Stimulated activated CD8-positive, alpha-beta memory T cell treated with anti-CD3 and anti-CD28 coated beads, Interleukin-4, amount 100 ng/mL, for 48 hours (primary cell): ENCODE measurements at places on chromosomes 6 and 20.

DNA sequence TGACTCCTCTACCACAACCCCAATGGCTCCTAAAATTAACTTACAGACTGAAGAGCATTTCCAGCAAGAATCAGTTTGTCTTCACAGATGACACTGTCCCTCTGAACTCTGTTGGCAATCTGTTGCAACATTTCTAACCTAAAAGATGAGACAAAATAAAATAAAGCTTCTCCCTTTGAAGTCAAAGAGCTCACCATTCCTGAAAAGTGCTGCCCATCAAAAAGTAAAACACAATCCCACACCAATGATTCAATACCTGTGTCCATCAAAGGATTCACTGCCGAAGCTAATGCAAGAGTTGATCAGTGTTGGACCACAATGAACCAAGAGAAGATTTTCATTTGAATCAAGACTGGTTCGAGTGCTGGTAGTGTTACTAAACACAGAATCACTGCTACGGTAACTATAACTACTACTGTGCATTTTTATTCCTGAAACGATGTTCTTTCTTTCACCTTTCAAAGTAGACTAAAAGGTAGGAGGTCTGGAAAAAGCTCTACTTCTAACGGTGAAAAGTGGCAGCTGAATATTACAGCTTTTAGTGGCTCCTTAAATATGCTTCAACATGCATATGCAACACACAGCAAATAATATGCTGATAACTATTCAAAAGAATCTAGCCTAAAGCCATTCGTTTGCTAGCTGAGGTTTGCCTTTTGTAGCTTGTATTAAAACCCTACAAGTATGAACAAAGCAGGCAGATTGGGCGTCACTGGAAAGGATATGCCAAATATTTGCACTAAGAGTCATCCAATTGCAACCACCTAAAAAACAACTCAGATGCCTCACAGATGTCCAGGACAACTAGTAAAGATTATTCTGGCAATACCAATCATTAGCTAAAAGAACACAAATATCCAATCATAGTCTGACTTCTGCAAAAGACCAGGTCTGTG lies at the start of gene DST:
Gene DST (minus strand): TSS at position 524 of the 896 bp plus-strand sequence.
- no peak for DNase-seq

DNA sequence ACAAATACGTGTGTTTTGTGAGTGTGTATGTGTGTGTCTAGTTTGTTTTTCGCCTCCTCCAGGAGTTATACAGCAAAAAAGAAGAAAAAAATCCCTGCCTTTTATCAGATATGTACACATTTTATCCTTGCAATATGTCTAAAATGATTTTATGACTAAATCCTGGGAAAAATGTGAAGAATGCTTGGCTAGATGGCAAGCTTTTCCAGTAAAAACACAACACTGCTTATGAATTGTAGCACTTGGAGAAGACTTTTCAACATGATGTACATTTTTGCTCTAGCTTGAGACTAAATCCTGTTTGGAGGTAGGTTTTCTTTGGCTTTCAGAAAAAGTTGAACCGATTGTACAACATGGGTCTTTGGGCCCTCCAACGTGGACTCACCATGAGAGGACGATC lies 160.2 kb downstream of the GMPR start:
- DNase-seq, result no peak

- no peak for DNase-seq
Observed at GRCh38 chr6:21942897-21943296, 349.3 kb downstream of the SOX4 start.

GRCh38 chr6:136408204-136408603 lies 118.6 kb upstream of the BCLAF1 start:
- DNase-seq, result no peak

GRCh38 chr20:62825986-62826645 lies 9.3 kb downstream of the COL9A3 start:
- no peak for DNase-seq

DNA sequence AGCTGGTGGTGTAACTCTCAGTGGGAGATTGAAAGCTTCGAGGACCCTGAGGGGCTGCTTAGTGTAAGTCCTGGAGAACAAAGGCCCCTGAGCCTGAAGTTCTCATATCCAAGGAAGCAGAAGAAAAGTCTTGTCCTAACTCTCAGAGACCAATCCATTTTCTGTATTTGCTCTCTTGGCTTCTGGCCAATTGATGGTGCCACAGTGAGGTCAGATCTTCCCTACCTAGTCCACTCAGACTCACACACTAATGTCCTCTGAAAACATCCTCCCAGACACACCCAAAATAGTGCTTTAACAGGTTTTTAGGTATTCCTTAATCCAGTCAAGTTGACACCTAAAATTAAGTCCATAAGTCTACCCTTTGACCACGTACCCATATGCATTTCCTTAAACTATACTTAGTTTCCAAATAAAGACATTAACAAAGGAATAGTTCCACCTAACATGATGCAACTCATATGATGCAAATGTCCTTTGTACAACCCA lies 29.4 kb downstream of the ZNF292 start:
- DNase-seq, result no peak

DNA sequence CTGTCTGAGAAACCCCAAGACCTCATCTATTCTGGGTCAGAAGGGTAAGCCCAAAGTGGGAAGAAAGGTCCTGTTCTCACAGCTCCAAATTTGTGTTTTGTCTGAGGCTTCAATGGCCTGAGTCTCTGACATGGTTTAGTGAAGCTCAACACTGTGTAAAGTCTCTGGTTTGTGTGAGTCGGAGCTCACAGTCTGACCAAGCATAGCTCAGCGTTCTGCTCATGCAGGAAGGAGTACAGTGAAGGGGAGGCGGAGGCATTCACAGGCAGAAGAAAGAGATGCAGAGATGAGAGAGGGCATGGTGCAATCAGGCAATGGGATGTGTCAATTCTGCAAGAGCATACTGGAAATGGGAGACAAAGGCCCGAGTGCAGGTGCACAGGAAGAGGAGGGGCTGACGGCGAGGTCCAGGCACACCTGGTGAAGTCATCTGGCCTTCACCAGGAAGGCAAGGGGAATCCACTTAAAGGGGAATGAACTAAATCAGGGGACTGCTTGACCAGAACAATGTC lies 463.0 kb upstream of the AGPAT4 start:
- no peak for DNase-seq

DNA sequence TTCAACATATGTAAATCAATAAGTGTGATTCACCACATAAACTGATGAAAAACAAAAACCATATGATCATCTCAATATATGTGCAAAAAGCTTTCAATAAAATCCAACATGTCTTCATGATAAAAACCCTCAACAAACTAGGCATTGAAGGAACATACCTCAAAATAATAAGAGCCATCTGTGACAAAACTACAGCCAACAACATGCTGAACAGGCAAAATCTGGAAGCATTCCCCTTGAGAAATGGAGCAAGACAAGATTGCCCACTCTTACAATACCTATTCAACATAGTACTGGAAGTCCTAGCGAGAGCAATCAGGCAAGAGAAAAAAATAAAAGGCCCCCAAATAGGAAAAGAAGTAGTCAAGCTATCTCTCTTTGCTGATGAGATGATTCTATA lies 76.5 kb downstream of the OTOR start:
- DNase-seq, result no peak

- no peak for DNase-seq
Observed at GRCh38 chr20:45340951-45341350, 7.3 kb downstream of the SDC4 start.

DNA sequence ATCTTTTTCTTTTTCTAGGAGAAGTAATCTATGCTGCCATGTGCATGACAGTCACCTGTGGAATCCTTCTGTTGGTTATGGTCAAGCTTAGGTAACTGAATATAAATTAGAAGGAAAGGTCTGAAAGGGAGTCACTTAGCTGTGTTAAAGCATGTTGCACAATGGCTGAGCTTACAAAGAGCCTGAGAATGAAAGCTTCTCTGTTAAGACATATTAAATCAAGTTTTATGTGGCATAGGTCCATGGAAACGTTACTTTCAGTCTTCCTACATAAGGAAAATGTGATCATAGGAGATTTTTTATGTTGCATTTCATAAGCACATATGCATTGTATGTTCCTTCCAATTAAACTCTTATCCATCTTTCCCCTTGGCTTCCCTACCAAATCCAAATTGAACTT lies 72.1 kb downstream of the GFRAL start:
- no peak for DNase-seq

GRCh38 chr6:168130697-168131371 lies 51.8 kb upstream of the FRMD1 start:
- no peak for DNase-seq

DNA sequence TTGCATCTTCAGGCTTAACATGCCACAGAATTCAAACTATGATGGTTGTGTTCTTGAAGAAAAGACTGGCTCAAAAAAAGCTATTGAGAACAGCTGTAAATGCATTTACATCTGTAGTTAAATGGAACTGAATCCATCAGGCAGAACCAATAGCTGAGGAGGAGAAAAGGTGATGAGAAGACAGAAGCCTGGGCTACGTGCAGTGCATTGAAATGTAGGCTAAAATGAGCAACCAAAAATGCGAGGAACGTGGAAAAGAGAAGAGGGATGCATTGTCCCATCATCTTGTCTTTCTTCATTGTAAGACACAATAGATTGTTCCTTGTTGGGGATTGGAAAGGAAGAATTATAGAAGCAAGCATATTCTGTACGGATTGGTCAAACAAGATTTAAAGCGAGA lies 13.8 kb upstream of the HDDC2 start:
- no peak for DNase-seq
